ENCODE measurements at places on chromosomes 2 and 18. TPM values are rescaled to one million over a fixed set of nuclear protein-coding genes. Genes with fewer than 3 reads are reported as not detected.

DNA sequence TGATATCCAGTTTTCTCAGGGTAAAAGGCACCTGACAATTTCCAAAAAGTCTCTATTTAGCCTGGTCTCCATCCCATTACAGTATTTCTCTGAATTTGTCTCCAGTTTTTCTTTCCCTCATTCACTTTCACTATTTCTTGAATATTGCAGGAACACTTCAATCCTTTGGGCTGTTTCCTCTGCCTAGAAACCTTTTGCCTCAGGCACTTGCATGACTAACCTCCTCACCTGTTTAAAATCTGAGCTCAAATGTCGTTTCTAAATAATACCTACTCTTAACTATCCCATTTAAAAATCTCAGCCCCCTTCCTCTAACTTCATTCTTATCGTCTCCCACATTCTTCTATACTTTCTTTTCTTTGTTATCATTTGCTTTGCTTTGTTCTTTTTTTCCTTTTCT, 9.0 kb downstream of the SCN2A start:
- no peaks in the 10 kb centered on the region for H3K36me3 ChIP-seq
- no peak overlapping the region for H3K4me3 ChIP-seq
- H3K27me3 ChIP-seq: no peaks in the 10 kb centered on the region
- no peak for DNase-seq
- no peak overlapping the region for H3K27ac ChIP-seq

GRCh38 chr2:156192468-156192867, 140.1 kb downstream of the NR4A2 start:
- no peak for DNase-seq
- no peaks in the 10 kb centered on the region for H3K27me3 ChIP-seq
- H3K27ac ChIP-seq: no peak overlapping the region
- no peaks in the 10 kb centered on the region for H3K36me3 ChIP-seq

DNA sequence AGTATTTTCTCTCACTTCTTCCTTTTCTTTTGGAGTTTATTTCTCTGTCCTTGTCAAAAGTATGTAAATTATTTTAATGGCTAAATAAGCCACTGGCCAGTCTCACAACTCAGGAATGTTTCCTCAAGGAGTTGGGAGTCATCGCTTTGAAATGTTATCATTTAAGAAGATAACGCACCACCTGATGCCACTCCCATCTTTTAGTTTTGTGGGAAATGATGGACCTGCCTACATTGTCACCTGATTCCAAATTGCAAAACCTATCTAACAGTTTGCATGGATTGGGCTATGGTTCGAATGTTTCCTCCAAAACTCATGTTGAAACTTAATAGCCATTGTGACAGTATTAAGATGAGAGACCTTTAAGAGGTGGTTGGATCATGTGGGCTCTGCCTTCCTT, 32.4 kb upstream of the PPM1B start:
- no peak for DNase-seq
- no peaks in the 10 kb centered on the region for H3K4me1 ChIP-seq
- no peaks in the 10 kb centered on the region for H3K36me3 ChIP-seq
- no peak overlapping the region for H3K4me3 ChIP-seq
- H3K27me3 ChIP-seq: peaks cover 7% of the 10 kb centered on the region
- no peak overlapping the region for H3K27ac ChIP-seq

DNA sequence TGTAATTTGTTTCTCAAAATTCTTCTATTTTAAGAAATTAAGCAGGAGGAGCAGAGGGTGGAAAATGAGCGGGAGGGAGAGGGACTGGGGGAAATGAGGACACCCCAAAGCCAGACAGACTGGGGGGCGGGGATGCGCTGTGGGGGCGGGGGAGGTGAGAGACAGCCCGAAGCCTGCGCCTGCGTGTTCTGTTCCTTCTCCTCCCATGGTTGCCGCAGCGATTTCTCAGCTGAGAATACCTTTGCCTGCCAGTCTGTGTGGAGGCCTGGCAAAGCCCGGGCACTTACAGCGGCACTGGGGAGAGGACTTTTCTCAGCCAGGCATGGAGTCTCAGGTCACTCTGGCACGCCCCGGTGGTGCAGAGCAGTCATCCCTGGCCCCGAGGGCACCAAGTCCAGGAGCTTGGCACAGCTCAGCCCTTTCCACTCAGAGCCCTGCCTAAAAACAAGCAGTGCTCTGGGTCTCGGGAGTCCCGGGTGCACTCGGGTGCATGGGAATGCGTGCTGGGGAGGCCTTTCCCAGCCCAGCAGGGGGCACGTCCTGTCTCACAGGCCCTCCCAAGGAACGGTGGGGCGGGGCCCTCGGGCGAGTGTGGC, 289.3 kb upstream of the HS6ST1 start:
- H3K4me3 ChIP-seq: no peak overlapping the region
- no peak for DNase-seq
- H3K36me3 ChIP-seq: no peaks in the 10 kb centered on the region
- H3K4me1 ChIP-seq: no peaks in the 10 kb centered on the region
- no peak overlapping the region for H3K27ac ChIP-seq

ALPG gene
- total RNA-seq: not detected

DNAJC5G gene
- not detected for total RNA-seq

CFAP65 gene
- total RNA-seq: not detected

ABCB11 gene
- total RNA-seq: not detected

QPCT gene
- total RNA-seq: not detected
